ENCODE measurements at places on chromosomes 3 and 15.

DNA sequence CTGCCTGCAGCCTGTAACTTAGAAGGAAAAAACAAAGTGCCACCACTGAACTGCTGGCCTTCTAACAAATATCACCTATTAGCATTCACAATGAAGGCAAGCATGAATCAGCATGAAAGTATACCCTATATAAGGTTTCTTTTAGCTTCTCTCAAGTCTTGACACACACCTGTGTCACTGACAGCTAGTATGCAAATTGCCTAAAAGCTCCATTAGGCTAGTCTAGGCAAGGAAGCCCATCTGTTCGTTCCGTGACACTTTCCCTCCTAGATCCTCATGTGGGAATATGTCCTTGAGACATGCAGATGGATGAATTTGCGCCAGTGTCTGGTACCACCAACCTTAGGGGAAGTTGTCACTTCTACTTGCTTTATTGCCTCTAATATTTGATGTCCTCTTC, 129.3 kb downstream of the RBMS3 start:
- no peak for DNase-seq

GRCh38 chr3:58206406-58207011, 4.3 kb downstream of the DNASE1L3 start:
- no peak for DNase-seq

GRCh38 chr3:43171748-43172147, 65.9 kb upstream of the POMGNT2 start:
- DNase-seq: no peak

DNA sequence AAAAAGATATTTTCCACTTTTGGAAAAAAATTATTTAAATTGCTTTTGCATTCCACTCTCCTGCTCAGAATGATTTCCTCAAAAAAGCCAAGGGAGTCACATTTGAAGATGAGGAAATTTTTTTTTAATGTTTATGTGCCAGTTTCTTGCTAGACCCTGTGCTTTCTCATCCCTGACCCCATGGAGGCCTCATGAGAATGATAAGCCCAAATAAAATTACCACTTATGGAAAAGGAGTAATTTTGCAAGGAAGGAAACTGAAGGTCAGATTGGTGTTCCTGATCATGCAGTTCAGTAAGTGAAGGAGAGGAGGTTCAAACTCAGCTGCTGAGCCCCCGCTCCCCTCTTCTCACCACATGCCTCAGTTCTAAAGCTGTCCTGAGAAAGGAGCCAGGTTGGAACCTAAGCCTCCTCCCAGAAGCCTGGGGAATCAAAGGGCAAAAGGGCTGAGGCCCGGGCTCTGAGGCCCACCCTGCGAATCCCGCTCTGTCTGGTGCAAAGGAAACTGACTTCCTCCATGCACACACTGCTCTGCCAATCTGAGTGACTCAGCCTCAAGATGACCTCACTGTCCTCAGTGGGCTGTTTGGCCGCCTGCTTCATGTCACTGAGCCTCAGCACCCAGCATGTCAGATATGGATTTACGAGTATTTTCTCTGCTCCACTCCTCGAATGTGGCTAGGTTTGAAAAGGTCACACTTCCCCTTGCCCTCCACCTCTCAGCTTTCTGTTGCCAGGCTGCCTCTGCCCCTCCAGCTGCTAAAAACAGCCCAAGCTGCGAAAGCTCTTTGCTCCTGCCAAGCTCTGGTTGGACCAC, 56.9 kb upstream of the FLNB start:
- peak; percentile 44 for DNase-seq

- no peak for DNase-seq
These were observed 224.1 kb upstream of the IL12A start for GRCh38 chr3:159764490-159765029.

DNA sequence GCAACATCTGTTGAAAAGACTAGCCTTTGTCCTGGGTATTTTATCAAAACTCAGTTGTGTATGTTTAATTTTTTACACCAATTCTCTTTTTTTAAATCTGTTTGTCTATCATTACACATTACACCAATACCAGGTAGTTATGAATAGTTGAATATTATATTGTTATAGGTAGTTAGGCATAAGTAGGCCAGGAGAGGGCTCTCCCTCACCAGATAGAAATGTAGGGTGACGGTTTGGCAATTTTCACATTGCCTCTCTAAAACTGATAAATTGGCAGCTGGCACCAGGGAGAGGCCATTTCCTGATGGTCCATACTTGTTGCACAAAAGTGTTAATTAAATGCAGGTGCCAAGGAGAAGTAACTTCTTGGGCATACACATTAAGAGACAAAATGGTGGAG, 483.1 kb upstream of the EPHA6 start:
- DNase-seq: no peak

DNA sequence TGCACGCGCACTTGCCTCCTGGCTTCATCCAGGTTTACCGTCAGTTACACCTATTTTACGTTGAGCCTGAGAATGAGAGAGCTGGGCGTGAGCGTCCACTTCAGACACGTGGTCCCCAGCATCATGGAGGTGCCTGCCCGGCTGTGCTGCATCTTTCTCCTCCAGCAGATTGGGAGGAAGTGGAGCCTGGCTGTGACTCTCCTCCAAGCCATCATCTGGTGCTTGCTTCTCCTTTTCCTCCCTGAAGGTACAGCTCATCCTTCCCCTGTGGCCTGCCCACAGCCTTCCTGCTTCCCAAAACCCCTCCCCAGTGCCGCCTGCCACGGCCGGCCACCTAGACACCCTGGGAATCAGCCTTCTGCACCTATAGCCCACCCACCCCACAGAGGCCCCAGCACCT, 31.6 kb downstream of the SLC22A14 start:
- DNase-seq: no peak

- DNase-seq: no peak
These were observed 66.6 kb upstream of the TOPAZ1 start for GRCh38 chr3:44175070-44175469.

DNA sequence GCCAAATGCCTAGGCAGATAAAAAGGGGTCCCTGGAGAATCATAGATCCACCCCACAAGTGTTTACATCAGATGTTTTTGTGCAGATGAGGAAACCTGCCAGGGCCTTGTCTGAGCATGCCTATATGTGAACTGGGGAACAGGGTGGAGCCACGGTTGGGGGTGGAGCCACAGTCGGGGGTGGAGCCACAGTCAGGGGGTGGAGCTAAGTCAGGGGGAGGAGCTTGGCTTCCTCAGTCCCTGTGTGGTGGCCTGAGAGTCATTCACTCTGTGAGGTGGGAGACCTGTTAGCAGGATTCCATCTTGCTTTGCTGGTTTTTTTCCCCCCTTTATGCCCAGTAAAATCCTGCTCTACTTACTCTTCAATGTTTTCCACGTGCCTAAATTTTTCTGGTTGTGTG, 57.8 kb upstream of the TGFBR2 start:
- peak; percentile 19 for DNase-seq

DNA sequence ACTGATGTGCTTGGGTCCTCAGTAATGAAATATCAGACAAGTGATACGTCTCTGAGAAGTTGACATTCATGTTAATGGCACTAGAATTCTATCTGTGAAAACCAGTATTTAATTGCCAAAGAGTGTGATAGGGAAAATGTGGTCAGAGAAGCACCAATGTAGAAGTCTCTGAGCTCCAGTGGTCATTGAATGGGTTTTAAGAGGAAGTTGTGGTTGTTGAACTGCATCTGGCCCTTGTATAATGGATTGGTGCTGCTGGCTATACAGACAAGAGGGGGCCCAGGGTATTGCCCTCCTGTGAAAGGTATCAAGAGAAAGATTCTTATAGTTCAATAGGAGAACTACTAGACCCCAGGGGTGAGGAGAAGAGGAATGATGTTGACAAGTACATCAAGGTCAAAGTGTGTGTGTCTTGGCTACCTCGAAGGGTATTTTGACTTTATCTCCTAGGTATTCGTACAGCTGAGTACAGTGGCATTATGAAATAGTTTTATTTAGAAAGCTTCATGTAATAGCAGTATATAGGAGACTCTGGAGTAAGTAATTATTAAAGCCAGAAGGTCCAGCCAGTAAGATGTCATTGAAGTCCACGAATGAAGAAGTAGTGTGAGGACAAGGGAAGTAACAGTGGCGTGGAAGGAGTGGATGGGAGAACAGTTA, 47.1 kb downstream of the CHD2 start:
- DNase-seq: no peak

DNA sequence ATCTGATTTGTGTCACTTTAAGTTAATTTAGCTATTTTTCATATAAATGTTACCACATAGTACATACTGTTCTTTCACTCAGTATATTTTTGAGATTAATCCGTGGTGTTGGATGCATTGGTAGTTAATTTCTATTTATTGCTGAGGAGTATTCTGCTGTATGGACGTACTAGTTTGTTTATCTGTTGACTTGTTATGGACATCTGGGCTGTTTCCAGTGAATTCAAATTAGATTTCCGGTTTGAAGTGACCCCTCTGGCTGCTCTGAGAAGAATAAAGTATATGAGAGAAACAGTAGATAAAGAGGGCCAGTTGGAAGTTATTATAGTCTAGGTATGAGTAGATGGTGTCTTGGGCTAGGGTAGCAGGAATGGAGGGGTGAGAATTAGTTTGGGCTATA, 15.6 kb downstream of the KAT2B start:
- no peak for DNase-seq

DNA sequence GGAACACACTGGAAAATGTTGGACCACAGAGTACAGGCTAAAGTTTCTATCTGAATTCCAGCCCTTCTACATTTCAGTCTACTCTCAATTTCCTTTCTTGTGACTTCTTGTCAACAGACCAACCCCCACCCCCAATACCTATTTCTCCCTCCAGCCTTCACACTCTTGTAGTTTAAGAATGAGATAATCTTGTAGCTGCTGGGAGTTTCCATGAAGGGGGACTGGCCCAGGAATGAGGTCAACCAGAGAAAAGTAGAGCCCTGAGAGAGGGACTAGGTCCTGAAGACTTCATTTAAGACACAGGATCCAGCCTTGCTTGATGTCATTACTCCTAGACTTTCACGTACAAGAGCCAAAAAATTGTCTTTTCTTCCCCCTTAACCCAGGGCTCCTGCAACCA, 29.5 kb upstream of the FAM107A start:
- DNase-seq: no peak

DNA sequence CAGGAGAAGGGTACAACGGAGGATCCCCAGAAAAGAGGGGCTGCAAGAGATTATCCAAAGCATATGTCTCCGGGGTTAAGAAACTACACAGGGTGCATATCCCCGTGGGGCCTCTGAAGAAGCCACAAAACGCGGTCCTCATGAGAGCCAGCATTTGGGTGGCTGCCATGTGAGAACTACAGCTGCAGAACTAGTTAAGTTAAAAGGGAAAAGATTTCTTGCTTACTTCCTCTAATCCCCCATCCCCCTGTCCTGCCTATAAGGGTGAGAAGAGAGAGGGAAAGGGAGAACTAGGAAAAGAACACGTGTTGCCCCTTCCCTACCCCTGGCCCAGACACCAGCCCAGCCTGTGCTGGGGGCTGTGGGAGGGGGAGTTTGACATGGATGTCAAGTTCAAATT, 70.4 kb upstream of the PCSK6 start:
- no peak for DNase-seq

DNA sequence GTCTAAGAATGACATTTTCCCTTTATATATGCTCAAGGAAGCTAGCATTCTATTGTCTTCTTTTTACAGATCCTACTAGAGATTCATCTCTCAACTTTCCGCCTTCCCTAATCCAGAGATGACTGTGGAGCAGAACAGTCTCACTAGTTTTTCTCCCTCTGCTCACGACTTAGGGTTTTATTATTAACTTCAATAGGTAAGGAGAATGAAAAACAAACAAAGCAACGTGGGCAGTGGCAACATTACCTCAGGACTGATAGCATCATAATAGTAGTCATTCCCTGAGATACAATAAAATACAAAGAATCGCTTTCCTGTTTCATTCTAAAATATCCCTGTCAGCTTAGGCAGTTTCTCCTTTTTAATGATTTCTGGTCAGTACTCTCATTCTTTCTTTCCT, 154.3 kb upstream of the PLAAT1 start:
- DNase-seq: no peak

GRCh38 chr3:135460273-135460672, 505.3 kb upstream of the PPP2R3A start:
- no peak for DNase-seq

DNA sequence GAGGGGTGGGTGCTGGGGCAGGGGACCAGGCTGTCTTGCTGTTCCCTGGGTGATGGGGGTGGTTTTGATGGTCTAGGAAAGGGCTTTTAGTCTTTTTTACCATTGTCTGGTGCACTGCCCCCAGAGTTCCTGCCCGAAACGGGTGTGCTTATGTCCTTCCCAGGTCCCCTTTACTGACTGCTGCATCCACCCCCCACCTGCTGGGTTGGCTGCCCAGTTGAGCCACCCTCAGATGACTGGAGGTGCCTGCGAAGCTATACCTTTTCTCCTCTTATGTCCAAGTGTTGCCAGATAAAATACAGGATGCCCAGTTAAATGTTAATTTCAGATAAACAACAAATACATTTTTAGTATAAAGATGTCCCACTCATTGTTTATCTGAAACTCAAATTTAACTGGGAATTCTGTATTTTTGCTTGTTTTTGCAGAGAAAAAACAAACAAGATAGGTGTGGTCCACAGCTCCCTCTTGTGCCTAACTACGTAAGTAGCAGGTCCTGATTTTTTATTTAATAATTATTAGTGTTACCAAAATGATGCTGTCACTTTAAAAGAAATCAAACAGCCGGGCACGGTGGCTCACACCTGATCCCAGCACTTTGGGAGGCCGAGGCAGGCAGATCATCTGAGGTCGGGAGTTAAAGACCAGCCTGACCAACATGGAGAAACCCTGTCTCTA, 6.1 kb upstream of the RPP14 start:
- peak; percentile 37 for DNase-seq

- DNase-seq: no peak
These were observed 28.6 kb upstream of the TEX264 start for GRCh38 chr3:51642462-51642861.

GRCh38 chr3:176920766-176921160, 276.5 kb downstream of the TBL1XR1 start:
- DNase-seq: no peak

DNA sequence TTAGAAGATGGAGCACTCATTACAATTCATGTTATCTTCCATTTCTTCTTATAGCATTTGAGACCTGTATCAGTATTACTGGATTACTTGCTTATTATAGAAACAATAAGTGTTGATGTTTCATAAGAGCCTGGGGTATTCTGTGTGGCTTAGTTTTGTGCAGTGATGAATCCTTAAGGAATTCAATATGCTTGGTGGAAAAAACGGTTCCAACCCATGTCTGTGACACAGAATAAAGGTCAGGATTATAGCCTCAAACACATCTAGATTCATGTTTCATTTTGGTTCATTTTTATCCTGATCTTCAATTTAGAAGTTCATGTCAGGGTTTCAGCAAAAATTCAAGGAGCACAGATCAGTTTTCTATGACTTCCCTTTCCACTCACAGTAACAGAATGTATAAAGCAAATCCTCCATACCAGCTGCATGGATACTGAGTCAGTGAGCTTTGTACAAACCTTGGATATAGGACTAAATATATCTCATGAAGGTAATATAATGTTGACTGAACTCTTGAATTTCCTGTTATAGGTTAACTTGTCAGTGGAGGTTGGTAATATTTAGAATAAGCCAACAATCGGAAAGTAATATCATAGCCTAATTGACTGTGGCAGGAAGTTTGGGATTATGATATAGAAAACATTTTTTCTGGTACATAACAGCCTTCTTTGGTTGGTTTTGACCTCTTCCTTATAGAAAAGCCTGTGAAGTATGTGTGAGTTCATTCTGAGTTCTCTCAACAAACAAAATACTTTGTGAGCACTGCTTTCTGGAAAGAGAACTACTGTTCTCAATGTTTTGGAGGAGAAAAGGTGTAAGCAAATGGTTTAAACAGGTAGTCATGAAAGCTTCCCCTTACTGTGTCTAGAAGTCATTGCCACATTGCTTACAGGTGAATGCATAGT, 218.2 kb upstream of the TPM1 start:
- peak; percentile 18 for DNase-seq

GRCh38 chr3:160564949-160565441, 376 bp downstream of the KPNA4 start:
- no peak for DNase-seq

- no peak for DNase-seq
These were observed 1.1 kb downstream of the LTK start for GRCh38 chr15:41512512-41512939.
